Ovary (tissue), 10 donors: ENCODE measurements at places on chromosomes 7 and 10.

- no peak for DNase-seq
Measured at GRCh38 chr10:7706534-7707073, 3.5 kb downstream of the ITIH2 start.

- no peak for DNase-seq
Measured at GRCh38 chr7:36014961-36015360, 138.1 kb upstream of the EEPD1 start.

DNA sequence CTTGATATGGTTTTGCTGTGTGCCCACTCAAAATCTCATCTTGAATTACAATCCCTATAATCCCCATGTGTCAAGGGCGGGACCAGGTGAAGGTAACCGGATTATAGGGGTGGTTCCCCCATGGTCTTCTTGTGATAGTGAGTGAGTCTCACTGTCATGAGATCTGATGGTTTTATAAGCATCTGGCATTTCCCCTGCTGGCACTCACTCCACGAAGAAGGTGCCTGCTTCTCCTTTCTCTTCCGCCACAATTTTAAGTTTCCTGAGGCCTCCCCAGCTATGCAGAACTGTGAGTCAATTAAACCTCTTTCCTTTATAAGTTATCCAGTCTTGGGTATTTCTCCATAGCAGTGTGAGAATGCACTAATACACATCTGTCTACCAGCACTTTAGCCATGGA is 109.5 kb upstream of the SDK1 start:
- no peak for DNase-seq

GRCh38 chr7:18445916-18446520 is 49.5 kb upstream of the HDAC9 start:
- no peak for DNase-seq

DNA sequence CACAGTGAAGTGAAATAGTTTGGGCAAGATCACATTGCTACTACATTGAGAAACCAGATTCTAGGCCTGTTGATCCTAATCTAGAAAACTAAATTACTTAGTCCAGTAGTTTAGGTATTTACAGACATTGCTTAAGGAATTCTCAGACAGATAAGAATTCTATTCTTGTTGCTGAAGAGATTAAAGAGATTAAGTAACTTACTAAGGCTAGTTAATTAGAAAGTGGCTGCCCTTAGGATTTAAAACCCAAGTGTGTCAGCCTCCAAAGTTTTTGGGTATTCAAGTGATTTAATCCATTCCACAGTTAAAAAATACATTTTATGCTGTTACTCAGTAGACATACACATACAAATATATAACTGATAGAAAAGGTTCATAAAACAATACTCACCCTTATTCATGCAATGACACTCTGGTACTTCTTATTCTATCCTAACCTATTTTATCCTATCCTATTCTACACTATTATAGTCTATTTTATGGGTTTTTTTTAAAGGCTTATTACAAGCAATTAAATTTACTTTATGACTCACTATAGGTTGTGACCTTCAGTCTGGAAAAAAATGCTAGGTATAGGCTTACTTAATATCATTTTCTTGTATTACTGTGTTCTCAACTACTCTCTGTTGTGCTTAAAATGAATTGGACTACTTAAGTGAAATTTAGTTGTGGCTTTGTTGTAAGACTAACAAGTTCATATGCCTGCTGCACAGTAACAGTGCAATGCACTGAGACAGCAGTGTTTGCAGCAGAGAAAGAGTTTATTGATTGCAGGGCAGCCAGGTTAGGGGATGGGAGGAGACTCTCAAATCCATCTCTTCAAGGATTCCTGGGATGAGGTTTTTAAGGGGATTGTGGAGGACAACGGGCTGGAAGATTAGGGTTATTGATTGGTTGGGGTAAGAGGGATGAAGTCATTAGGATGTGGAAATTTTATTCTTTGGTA is 10.7 kb downstream of the SPAM1 start:
- no peak for DNase-seq

- no peak for DNase-seq
Measured at GRCh38 chr10:129516846-129517679, 50.0 kb downstream of the MGMT start.

DNA sequence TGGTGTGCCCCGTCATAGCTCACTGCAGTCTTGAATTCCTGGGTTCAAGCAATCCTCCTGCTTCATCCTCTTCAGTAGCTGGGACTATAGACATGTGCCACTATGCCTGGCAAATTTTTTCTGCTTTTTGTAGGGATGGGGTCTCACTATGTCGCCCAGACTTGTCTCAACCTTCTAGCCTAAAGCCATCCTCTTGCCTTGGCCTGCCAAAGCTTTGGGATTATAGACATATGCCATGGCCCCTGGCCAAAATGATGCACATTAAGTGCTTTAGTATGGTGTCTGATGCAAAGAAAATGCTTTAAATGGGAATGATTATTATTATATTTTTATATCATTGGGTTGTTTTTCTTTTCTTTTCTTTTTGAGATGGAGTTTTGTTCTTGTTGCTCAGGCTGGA is 33.2 kb upstream of the VCL start:
- DNase-seq = no peak

- DNase-seq = no peak
Measured at GRCh38 chr7:1016577-1017531, 27.5 kb upstream of the GPR146 start.

DNA sequence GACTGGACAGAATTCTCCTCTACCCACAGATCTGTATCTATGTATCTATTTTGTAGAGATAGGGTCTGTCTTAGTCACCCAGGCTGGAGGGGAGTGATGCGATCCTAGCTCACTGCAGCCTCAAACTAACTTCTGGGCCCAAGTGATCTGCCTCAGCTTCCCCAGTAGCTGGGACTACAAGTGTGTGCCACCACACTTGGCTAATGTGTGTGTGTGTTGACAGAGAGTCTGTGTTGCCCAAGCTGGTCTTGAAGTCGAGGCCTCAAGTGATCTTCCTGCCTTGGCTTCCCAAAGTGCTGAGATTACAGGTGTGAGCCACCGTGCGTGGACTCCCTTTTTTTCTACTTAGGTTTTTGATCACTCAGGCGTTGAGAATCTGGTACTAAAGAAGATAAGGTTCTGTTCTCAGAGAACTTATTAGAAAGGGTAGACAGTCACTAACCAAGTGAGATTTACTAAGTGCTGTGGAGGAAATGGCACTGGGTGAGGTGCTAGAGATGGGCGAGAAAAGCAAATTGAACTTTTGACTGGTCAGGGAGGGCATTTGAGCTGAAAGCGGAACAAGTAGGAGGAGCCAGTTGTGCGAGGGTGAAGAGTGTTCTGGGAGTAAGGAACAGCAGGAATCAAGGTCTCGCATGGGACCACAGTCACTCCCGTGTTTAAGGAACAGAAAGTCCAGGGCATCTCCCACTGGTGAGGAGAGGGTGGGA is 18.0 kb downstream of the NDUFB2 start:
- no peak for DNase-seq

DNA sequence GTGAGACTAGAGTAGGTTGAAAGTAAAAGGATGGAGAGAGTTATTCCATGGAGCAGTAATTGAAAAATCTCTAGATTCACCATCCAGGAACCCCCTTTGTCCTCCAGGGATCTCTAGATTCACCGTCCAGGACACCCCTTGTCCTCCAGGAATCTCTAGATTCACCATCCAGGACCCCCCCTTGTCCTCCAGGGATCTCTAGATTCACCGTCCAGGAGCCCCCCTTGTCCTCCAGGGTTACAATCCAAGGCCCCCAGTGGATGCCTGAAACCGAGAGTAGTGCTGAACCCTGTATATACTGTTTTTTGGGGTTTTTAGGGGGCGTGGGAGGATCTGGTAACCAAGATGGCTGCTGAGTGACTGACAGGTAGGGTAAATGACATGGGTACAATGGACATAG is 38.3 kb upstream of the PPP2R2D start:
- DNase-seq = no peak

DNA sequence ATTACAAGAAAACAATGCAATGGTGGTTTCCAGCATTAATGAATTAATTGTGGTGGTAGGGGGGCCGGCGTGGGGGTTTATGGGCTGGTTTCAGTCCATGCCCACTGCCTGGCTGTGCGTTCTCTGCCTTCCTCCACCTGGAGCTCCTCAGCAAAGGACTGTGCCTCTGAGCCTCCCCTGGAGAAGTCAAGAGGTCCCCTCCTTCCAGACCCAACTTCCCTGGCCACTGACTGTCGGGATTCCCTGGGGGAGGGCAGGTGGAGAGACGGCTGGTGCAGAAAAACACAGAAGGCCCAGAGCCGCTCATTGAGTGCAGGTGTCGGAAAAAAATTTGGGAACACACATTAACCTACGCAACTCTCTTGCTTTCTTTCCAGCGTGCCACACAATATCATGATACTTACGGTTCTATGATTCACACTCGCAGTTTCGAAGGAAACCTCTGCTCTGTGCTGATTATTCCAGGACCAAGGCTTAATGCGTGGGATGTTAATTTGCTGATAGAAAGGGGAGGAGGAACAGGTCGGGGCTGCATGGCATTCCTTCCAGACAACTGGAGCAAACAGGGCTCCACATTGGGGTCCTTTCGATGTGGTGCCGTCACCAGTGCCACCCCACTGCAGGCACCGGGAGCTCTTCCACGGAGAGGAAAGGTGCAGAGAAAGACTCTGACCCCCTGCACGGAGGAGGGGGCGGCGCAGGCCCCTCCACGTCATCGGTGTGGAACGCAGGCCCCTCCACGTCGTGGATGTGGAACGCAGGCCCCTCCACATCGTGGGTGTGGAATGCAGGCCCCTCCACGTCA is 506.7 kb downstream of the DNAJB6 start:
- no peak for DNase-seq

DNA sequence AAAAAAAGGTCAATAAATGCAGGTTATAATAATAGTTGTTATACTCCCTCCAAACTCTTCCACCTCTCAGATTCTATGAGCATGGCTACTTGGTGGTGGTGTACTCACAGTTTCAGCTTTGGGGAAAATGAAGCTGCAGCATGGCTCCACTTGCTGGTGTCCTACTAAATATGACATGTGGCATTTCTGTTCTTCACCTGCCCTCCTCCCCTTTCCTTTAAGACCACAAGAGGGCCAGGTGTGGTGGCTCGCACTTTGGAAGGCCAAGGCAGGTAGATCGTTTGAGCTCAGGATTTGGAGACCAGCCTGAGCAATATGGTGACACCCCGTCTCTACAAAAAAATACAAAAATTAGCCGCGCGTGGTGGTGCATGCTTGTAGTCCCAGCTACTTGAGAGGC is 101.1 kb downstream of the SLC37A3 start:
- no peak for DNase-seq

DNA sequence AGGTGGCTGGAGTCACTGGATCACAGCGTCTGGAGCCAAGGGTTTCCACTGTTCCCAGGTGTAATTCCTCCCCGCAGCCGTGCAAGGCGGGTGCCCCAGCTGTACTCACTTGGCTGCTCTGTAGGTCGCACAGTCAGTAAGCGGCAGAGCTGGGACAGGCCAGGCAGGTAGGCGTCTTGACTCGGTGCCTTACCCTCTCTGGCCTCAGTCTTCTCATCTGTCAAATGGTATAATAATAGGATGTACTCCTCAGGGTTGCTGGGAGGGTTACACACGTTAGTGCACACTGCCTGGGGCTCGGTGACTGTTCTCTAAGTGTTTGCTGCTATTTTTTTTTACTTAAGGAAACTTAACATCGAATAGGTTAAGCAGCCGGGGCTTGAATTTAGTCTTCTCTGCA is 27.0 kb downstream of the MYL10 start:
- no peak for DNase-seq

GRCh38 chr7:19114551-19114855 is 2.9 kb downstream of the TWIST1 start:
- no peak for DNase-seq

DNA sequence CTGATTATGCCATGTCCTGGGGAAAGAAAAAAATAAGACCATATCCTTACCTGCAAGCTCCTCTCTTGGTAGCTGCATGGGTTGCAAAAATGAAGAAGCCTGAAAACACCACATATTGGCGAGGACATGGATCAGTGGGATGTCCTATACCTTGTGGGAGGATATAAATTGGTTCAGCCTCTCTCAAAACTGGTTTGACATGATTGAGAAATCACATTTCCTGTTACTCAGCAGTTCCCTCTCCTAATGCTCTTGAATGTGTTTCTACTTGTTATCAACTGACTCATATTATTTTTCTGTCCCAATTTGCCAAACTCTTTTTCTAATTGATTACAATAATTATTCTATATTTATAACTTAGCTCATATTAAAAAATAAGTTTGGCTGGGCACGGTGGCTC is 380.2 kb downstream of the EXOC4 start:
- no peak for DNase-seq

DNA sequence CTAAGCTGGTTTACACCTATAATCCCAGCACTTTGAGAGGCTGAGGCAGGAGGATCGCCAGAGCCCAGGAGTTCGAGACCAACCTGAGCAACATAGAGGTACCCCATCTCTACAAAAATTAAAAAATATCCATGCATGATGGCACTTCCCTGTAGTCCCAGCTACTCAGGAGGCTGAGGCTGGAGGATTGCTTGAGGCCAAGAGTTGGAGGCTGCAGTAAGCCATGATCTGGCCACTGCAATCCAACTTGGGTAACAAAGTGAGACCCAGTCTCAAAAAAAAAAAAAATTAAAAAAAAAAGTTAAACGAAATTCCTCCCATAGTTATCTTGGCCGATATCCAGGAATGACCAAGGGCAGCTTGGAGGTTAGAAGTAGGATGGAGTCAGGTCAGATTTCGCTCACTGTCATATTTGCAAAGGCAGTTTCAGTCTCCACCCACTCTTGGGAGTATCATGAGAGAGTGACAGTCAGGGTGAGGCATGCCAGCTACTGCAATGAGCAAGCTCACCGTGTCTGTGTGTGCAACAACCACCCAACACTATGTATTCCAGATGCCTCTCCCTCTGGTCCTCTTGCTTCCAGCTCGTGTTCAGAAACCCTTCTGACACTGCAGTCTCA is 6.0 kb upstream of the ZDHHC4 start:
- no peak for DNase-seq

DNA sequence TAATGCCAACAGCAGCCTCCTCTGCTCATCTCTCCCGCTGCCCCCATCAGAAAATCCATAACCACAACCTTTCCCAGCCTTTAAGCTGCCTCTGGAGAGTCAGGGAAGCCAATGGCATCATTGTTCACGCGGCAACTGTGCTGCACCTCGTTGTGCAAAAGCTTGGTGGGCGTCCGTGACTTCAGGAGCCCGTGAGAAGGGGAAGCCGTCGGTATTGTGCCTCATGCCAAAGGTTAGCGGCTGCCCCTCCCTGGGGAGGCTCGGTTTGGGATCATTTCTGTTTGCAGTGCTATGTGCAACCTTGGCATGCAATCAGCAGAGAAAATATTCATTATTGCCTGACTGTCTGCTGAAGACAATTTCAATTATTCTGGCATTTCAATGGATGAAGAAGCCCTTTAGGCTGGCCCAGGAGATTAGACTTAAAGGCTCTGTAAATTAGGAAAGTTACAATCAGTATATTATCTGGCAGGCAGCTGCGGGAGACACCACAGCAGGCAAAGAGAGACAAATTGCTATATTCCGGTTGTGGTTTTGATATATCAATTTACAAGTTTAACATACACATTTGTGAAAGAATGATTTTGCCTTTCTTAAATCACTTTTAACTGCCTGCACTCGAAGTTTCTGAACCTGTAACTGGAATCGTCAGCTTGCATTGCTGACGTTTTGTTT is 244.5 kb downstream of the GATA3 start:
- DNase-seq = no peak
